NCI-H2171 treated with DMSO at 0.1 percent for 48 hours (cell line): ENCODE measurements at places on chromosomes 11 and 22.

DNA sequence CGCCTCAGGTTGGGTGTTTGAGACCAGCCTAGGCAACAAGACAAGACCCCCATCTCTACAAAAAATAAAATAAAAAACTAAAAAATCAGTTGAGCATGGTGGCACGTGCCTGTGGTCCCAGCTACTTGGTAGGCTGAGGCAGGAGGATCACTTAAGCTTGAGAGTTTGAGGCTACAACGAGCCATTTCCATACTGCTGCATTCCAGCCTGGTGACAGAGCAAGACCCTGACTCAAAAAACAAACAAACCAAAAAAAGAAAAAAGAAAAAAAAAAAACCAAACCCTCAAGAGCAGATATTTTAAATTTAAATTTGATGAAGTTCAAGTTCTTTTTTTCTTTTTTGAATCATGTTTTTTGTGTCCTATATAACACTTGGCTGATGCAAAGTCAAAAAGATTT is 7.2 kb upstream of the CCDC83 start:
- DNase-seq, result no peak

DNA sequence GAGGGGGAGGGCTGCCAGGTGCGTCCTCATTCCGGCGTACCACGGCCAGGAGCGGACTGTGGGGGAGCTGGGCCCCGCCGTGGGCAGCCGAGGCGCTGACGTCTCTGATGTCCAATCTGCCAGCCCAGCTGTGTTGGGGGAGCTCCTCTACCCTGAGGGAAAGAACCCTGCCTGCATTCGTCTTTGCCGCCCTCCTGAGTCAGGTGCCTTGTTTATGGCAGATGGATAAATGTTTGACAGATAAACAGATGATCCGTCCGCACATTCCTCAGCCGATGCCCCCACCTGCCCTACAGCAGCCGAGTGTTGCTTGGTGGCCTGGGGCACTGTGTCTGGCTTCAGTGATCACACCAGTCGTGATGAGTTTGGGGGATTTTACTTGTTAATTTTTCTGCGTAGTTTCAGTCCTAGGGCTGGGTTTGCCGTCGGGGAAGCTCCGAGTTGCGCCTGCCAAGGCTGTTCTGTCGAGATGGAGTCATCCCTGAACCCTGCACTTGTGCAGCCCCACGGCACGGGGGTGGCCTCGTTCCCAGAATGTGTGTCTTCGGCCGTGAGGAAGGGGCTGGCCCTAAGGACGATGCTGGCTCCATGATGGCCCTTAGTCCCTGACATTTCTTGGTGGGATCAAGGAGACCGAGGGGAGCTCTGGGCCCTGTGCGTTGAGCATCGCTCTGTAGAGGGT is 1083.9 kb downstream of the BRD1 start:
- peak; percentile 56 for DNase-seq

DNA sequence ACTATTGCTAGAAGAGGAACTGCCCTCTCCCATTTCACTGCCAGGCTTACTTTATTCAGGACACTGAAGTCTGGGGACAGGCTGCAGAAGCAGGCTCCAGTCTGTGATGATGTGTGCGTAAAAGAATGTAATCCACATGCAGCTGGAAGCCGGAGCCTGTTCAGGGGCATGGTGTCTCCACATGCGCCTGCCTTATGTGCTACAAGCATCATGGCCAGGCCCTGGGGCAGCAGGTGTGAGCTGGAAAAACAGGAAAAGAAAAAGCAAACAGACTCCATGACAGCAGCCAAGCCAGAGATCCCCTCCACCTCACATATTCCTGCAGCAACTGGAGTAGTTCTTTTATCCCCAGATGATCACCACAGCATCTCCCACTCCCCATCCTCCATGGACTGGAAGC is 33.4 kb downstream of the ARFGAP2 start:
- no peak for DNase-seq

- no peak for DNase-seq
Observed at GRCh38 chr11:11895672-11896071, 53.9 kb downstream of the USP47 start.

DNA sequence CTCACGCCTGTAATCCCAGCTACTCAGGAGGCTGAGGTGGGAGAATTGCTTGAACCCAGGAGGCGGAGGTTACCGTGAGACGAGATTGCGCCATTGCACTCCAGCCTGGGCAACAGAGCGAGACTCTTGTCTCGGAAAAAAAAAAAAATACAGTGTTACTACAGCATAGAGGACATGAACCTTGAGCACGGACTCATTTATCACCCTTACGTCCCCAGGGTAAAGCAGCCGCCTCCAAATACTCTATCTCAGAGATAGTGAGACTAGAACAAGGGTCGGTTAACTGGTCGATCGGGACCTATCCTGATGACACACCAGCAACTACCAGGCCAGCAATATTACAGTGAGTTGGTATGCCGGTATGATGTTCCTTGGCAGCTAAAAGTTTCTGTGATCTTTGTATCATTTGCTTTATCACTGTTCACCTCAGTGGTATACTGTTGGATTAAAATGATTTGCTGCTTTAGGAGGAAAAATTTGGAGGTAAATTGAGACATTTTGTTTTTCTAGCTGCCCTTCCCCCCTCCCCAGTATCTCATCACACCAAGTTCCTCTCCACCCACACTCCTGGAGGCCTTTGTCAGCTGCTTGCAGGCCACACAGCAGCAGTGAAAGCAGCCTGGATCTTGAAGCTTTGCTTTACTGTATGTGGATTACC is 7.0 kb upstream of the SIDT2 start:
- DNase-seq, result no peak

DNA sequence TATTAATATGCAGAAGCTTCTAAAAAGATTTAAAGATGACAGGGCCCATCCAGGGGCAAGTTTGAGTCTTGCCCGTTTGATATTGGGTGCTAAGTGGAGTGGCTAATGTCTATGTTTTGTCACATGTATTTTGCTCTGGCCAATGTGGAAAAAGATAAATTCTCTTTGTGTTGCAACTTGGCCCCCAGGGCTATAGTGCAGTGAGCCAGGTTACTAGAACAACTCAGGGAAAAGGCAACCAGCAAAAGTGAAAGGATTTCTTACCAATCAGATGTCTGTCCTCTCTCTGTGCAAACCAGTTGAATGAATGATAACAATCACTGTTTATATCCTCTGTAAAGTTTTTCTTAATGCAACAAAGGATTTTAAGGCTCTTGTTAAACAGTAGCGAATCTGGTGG is 4.6 kb upstream of the CLNS1A start:
- DNase-seq, result no peak

DNA sequence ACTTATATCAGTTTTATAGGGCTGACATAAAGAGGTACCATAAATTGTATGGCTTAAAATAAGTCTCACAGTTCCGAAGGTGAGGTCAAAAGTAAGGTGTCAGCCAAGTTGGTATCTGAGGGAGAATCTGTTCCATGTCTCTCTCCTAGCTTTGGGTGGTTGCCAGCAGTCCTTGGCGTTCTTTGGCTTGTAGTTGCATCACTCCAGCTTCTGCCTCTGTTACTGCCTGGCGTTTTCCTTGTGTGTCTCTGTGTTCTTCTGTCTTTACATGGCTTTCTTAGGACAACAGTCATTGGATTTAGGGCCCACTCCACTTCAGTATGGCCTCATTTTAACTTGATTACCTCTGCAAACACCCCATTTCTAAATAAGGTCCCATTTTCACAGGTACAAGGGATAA is 16.7 kb downstream of the MMP7 start:
- DNase-seq, result no peak

DNA sequence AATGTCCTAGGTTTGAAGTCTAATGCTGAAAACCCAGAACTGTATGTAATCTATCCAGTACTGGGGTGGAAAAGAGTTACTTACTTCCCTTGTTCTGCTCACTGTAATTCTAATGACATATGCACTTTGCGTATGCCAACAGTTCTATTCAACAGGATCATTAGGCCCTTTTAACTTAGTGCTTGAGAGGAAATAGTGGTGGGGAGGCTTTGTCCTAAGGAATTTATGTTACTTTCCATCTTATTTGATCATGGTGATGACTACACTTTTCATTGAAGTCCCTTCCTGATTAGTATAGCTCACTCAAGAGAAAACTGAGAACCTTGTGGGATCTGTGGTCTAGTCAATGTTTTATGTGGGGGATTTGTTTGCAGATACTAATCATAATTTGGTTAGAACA is 348.2 kb downstream of the GUCY1A2 start:
- no peak for DNase-seq

- no peak for DNase-seq
Observed at GRCh38 chr11:19512618-19513017, 200.0 kb upstream of the NAV2 start.

- no peak for DNase-seq
Observed at GRCh38 chr11:77122576-77123212, 5.4 kb upstream of the MYO7A start.

GRCh38 chr11:60873533-60873932 is 6.2 kb downstream of the ZP1 start:
- peak; percentile 24 for DNase-seq

- no peak for DNase-seq
Observed at GRCh38 chr11:60771146-60771545, 14.0 kb upstream of the MS4A10 start.

GRCh38 chr11:126140201-126140925 is 71.1 kb downstream of the RPUSD4 start:
- DNase-seq, result no peak

DNA sequence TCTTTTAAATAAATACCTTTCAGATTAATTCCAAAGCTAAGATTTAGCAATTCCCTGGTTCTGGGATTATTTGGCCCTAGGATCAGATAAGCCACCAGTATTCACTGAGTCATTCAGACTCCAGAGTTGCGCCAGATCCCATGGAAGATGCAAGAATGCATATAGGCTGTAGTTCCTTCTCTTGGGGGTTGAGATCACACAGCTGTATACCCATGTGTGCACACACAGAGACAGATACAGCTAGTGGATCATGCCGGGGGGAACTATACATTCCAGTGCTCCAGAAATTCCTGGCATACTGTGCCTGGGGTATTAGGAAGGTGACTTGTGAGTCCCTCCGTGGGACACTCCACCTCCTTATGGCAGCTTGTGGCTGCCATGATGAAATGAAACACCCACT is 75.4 kb downstream of the ZBTB16 start:
- DNase-seq, result no peak

- no peak for DNase-seq
Observed at GRCh38 chr22:27164781-27165503, 507.6 kb downstream of the MIAT start.

DNA sequence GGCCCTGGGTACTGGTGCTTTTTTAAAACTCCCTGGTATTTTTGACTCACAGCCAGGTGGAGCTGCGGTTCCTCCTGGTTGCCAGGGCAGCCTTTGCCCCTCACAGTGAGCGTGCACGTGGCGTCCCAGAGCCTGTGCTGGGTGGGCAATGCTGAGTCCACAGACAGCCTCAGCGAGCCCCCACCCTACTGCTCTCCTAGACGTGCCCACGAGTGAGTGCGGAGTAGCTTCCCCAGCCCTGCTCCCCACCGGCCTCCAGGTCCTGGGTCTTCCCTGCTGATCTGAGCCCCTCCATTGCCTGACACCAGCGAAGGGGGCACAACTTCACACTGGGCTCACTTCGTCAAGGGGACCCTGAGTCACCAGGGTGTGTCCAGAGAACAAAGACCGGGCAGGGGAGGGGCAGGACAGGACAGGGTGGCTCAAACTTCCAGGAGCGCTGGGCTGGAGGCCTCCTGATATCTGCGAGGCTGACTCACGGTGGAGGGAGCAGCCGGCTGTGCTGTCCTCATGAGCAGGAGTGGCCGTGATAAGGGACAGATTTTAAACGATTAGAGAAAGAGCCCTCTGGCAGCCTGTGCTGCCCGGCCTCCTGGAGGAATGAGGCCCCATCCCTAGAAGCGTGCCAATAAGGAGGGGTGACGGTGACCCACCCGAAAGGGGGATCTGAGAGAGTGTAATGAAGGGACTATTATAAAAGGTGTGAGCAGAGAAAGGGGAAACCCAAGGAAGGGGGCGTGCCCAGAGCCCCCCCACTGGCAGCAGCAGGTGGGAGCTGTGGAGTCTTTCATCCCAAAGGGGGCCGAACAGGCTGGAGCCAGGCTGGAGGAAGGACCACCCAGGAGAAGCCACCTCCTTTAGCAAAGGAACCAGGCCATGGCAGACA is 129.3 kb upstream of the FGF3 start:
- DNase-seq, result no peak

DNA sequence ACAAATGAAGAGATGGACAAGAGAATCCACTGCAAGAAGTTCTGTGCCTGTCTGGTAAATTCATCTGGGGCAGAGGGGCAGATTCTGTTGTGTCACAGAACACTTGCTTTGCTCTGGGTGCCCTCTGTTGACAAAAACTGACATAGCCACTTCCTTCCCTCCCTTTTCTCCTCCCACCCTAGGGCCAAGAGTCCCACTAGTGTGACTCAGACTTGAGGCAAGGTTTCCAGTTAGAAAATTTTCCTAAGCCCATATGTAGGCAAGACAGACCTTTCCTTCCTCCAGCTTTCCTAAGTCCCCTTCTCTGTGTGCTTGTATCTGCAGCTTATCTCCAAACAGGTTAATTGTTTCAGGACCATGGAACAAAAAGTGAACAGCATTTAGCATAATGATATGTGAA is 106.8 kb downstream of the RBFOX2 start:
- peak; percentile 75 for DNase-seq

- DNase-seq, result peak; percentile 70
Observed at GRCh38 chr22:30396871-30397655, at the start of gene SEC14L2. SEC14L2 (plus strand) TSS chr22:30397018; CDS start chr22:30397117, 99 bp downstream.

DNA sequence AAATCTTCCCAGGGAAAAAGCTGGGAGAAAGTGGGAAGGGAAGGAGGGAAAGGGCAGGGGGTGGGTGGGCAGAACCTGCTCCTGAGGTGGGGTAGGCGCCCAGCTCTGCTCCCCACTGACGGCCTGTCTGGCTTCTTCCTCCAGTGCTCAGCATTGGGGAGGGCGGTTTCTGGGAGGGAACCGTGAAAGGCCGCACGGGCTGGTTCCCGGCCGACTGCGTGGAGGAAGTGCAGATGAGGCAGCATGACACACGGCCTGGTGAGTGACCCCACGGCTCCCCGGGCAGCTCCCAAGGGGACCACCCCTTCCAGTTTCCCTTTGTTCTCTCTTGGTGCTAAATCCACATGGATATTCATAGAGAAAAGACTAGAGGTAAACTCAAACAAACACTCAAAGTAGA is 25.9 kb downstream of the SHANK3 start:
- no peak for DNase-seq

GRCh38 chr22:37428649-37429586 is 1.6 kb upstream of the ELFN2 start:
- peak; percentile 59 for DNase-seq

- no peak for DNase-seq
Observed at GRCh38 chr11:34626393-34626792, 5.5 kb downstream of the EHF start.

- DNase-seq, result no peak
Observed at GRCh38 chr22:50710886-50711285, 27.1 kb upstream of the ACR start.

GRCh38 chr11:45300715-45301114 is 14.6 kb upstream of the SYT13 start:
- DNase-seq, result no peak

- DNase-seq, result no peak
Observed at GRCh38 chr11:12606597-12606996, 67.6 kb upstream of the TEAD1 start.
